NCI-H1105 treated with DMSO at 0.1 percent for 48 hours (cell line): ENCODE measurements at places on chromosomes 3 and 15.
A peak's percentile ranks its signal among the peaks of the same experiment; 100 is the strongest.

- DNase-seq = no peak
Observed at GRCh38 chr3:194725346-194725745, 39.7 kb downstream of the FAM43A start.

DNA sequence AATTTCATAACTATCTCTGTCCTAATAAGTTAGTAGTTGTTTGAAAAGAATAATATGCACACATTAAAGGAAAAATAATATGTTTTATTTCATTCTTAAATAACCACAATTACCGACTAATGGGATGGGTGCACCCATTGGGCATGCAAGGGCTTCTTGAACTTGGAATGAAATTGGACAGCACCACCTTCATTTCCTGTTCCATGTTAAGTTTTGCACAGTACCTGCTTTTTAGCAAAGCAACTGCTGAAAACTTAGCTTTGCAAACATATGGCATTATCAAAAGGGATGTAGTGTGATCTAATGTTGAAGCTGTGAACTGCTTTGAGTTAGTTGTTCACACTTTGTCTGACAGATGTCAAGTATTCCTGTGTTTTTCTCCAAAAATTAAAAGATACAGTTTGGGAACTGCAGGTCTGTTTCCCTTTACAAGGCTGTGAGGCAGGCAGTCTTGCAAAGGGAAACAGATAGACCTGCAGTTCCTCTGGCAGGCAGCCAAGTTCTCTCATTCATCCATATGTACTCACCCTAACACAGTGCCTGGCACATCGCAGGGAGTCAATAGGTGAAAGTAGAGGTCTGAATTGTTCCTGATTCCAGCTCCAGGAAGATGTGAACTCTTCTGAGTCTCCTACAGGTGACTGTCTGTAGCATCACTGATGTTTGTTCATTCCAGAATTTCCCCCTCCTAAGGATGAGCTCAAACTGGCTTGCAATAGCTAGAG lies 64.3 kb upstream of the GOLGA8B start:
- DNase-seq = peak; percentile 1

DNA sequence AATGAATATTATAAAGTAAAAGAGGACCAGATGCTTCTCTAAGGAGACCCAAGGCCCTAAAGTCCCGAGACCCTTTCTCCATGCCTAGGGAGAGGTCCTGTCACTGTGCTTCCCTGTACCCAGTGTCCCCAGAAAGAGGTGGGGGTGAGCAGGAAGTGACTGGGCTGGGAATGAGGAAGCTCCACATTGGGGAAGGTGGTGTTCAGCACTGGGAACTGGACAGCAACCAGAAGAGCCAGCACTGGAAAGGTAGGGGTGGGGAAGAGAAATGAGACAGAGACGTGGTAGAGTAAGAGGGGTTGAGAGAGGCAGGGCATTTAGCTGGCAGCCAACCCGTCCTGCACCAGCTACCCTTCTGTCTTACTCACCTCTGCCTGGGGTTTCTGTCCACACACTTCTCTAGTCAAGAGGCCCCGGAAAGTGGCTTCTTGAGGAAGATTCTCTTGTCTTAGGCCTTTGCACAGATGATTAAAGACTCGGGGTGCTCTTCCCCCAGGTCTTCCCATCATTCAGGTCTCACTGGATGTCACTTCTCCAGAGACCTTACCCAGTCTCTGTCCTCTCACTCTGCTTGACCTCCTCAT lies 12.2 kb downstream of the RRP9 start:
- no peak for DNase-seq

DNA sequence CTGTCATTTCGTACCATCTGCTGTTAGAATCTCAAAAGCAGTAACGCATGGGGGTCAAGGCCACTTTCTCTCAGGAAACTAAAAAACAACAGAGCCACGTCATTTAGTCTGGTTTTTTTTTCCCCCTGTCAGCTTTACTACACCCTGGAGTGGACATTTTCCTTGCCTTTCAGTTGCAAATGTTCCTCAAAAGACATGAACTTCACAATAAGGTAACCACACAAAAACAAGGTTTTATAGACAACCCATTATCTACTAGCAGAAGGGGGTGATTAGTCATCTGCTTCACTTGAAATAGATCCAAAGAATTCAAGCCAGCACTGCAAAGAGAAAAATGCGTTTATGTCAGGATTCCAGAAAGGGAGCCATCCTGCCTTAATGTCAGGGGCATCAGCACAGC lies 171.8 kb upstream of the CDIN1 start:
- peak; percentile 33 for DNase-seq

- DNase-seq = no peak
Observed at GRCh38 chr3:127068871-127069270, 86.0 kb downstream of the PLXNA1 start.

- no peak for DNase-seq
Observed at GRCh38 chr15:70535955-70536338, 227.4 kb downstream of the UACA start.

- DNase-seq = peak; percentile 15
Observed at GRCh38 chr3:20503394-20504082, 317.5 kb upstream of the SGO1 start.

DNA sequence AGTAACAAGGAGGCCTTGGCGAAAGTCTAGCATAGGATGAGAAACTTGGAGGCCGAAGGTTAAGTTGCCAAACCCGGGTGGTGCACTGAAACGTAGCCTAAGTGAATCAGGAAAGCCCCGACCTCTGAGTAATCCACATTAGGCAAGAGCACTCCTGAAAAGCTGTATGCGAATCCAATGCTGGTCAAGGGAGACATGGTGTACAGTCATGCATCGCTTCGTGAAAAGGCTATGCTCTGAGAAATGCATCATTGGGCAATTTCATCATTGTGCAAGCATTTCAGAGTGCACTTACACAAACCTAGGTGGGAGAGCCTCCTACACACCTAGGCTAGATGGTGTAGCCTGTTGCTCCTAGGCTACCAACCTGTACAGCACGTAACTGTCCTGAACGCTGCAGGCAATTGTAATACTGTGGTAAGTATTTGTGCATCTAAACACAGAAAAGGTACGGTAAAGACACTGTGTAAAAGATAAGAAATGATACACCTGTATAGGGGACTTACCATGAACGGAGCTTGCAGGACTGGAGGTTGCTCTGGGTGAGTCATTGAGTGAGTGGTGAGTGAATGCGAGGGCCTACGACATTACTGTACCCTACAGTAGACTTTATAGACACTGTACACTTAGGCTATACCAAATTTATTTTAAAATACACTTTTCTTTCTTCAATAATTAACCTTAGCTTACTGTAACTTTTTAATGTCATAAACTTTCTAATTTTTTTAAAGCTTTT lies 222.5 kb downstream of the SHQ1 start:
- no peak for DNase-seq

DNA sequence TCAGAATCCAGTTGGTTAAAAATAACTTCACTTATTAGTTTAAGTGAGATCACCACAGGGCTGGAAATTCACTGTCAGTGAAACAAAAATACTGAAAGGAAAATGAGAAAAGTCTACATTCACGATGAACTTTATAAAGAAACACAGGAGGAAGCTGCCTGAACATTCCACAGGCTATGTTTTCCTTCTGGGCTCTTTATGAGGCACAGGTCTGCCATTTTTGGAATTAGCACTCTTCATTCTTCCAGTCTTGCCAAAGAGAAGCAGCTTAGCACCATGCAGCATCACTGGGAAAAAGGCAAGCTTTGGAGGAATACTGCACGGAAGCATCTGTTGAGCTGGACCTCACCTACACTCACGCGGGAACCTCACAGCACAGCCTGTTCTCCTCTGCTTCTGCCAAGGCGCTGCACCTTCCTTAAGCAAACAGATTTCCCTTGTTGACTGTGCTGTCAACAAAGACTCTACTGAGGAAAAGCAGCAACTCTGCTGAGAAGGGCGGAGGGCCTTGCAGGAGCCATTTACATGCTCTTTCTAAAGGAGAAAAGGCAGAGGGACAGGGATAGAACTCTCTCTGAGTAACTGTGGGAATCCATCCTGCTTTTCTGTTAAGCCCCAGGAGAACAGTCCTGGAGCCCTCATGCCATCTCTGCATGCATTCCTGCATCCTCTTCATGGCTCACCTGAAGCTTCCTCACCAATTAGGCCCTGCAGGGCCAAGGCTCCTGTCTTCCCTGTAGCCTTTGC lies 15.7 kb downstream of the SUSD5 start:
- DNase-seq = no peak

DNA sequence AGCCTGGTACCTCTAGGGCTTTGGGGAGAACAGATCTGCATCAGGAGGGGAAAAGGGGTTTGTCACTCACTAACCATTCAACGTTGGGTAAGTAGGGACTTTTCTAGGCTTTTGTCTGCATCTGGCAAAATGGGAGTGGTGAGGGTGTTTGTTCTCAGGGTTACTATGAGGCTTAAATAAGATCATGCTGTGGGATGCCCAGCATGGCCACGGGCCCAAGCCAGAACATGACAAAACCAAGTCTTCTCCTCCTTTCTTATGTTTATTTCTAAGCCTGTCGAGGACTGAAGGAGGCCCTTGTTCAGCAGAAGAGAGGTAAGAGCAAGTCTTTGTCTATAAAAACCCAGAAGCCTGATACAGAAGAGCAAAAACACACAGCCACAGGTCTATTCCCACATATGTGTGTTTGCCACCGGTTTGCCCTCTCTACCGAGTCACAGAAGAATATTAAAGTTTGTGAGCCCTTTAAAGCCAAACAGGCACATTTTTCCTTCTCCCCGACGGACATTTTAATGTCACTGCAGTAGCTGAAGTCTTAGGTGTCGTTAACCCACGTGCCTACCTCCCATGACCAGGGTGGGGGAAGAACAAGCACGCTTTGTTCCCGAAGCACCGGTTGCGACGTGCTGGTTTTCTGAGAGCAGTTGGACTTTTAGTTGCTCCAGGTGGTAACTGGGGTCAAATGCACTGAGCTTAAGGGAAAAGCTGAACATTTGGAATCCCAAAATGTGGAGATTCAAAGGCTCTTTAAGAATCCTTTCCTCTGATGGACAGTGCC lies 72.1 kb downstream of the NOX5 start:
- no peak for DNase-seq

GRCh38 chr3:192373032-192373431 lies 354.3 kb downstream of the FGF12 start:
- peak; percentile 39 for DNase-seq

- DNase-seq = no peak
Observed at GRCh38 chr15:41079717-41080116, 36.4 kb downstream of the INO80 start.

DNA sequence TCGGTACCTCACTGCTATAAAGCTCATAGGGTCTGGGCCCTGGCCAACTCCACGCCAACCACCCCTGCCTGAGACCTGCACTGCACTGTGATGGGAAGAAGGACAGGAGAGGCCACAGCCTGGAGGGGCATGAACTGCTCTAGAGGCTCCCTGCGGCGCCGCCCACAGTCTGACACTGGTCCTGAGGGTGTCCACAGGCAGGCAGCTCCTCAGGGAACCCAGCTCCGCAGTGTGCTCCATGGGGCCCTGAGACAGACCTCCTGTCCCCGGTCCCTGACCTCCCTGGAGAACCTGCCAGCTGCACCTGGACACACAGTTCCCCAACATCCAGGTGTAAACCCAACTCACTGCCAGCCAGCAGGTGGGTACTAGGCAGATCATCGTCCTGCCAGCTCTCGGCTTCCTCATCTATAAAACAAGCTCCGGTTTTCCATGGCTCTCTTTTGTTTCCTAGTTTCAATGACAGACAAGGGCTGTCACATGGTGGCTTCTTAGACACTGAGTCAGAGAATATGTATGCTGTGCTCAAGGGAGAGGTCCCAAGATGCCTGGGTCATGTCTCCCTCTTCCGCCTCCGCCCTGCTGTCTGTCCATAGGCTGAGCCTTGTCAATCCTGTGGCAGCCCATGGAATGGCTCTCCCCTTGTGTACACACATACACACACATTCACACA lies 5.1 kb upstream of the HAPLN3 start:
- DNase-seq = no peak

DNA sequence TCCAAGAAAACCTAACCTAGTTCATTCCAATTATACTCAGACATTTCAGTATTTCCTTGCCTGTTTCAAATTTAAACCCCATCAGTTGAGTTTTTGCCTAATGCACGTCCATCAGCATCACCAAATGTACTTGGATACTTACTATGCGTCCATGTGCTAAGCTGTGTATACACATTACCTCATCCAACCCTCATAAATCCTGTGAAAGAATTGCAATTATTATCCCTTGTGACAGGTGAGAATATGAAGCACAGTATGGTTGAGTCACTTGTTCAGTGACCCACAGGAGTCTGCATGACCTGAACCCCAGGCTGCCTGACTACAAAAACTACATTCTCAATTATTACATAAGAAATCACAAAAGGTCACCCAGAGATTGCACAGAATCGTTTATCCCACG lies 2.5 kb downstream of the OR5K2 start:
- DNase-seq = no peak

DNA sequence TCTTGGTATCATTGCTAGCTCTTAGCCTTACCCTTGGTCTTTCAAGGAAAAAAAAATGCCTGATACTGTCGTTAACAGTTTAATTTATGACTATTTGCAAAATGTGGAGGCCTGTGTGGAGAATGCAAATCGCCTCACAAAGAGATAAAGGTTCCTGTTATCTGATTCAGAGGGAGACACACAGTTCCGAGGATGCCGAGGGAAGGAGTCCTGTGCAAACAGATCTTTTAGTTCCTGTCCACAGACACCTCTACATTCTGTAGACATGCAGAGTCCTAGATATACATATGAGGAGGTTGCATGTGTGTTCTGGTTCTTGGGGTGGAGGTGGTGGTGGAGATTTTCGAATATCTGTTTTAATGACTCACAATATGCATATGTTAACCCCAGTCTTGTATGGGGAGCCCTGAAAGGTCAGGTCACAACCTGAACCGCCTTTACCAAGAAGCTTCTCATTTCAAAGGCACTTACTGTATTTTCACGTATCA lies 5.7 kb downstream of the NR2F2 start:
- no peak for DNase-seq
